ENCODE measurements at places on chromosomes 1 and 21.

- DNase-seq, result no peak
Measured at GRCh38 chr1:197195100-197195499, 48.6 kb upstream of the ASPM start.

- DNase-seq, result no peak
Measured at GRCh38 chr1:193070942-193071341, 11.5 kb downstream of the RO60 start.

DNA sequence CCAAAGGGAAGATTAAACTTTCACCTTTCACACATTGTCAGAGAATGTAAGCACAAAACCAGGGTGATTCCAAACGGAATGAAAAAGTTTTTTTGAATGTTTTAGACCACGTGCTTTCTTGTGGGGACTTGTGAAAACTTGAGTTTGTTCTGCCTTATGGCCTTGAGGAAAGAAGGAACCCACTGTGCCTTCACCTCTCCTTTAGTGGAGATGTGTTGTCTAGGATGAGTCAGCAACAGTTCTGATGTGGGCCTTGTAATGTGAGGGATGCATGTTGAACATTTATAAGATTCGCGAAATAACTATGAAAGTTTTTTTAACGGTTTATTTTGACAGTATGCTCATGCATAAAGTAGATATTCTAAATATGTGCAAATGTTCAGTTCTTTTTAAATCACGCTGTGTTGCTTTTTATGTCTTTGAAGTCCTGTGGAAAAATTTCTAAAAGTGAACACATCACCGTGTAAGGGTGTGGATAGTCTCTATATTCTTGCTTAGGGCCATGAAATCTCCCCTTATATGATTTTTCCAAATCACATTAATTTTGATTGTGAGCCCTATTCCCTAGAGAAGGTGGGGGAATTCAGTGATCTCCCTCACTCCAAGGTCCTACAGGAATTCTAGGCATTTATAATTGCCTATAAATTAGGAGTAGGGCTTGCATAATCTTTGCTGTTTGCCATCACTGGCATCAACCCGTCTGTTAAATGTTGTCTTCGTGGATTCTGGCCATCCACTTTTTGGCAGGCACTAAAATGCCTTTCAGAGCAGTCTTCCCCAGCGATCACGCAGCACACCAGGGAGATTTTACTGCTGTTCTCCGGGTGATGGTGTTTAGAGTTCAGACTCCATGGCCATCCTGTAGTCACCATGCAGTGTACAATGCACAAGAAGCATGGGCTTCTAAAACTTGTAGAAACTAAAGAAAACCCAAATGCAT lies 47.4 kb downstream of the PLA2G4A start:
- no peak for DNase-seq

GRCh38 chr1:177067752-177068410 lies 96.6 kb downstream of the ASTN1 start:
- no peak for DNase-seq

DNA sequence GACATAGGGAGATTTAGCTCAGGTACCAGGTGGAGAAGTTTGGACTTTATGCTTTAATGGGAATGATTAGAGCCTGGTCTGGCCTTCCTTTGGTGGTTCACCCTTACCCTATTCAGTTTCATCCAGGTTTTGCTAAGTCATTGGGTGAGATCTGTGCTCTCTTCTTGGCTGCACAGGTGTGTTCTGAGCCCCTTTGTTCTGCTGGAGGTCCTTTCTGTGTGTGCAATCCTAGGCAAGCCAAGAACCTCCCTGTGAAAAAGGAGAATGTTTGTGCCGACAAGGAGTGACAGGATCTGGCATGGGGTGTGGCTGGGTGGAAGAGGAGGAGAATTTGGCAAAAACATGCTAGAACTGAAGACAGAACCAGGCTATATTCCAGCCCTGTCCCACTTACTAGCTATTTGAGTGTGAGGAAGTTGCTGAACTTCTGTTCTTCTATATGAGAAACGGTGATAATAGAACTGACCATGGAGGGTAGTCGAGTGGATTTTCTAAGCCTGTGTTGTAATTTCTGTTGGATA lies 4.6 kb downstream of the GSTM5 start:
- DNase-seq, result no peak

- DNase-seq, result no peak
Measured at GRCh38 chr1:183648042-183648441, 5.1 kb downstream of the APOBEC4 start.

DNA sequence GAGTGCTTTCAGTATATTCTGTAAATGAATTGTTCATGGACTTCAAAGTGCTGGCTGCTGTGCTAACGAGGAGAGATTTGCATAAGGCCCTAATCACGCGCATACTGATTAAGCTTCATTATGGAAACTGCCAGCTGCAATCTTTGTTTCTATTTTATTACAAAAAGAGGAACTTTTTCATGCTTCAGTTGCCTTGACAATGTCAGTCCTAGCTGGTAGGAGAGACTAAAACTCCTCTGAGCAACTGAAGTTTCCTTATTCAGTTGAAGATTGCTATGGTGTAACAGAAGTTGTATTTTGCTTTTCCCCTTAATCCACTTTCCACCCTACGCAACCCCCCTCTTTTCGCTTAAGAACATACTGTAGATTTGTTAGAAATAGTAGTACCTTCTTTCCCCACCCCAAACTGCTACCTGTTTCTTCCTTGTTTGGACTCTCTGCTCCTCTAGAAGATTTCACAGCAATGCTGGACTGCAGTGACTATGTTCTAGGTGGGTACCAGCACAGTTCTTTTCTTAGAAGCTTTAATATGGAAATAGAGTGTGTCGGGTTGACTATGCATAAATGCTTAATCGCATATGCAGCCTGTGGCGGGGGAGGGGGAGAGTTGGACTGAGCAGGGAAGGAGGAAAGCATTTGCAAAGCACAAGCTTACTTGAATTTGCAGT lies 108.3 kb downstream of the POU2F1 start:
- no peak for DNase-seq

GRCh38 chr1:171280599-171280998 lies 32.3 kb downstream of the FMO1 start:
- no peak for DNase-seq

- DNase-seq, result peak; percentile 40
Measured at GRCh38 chr1:42777852-42778251, 6.9 kb upstream of the TMEM269 start.

- DNase-seq, result no peak
Measured at GRCh38 chr21:42117967-42118780, 47.1 kb downstream of the UMODL1 start.

All from HepG2 (cell line).